ENCODE measurements at places on chromosomes 7 and 10.

- no peak for DNase-seq
Observed at GRCh38 chr10:50625649-50626132, 1.9 kb upstream of the SGMS1 start.

DNA sequence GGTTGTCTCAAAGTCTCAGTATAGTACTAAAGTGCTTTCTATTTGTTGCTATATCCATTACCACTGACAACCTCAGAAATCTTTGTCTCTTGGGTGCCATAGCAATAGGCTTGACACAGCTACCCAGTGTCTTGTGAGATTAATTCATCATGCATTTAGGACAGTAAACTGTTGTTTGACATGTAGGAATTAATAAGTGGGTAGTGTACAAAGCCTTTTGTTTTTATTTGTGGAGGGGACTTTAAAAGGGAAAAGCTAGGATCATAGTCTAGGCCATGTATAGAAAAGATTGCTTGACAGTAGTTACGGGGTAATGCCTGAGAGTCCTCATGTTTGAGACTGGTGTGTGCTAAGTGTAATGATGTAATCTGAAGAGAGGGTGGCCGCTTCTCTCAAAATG, 102.6 kb upstream of the AGR3 start:
- no peak for DNase-seq

- no peak for DNase-seq
Observed at GRCh38 chr7:95141755-95142154, 182.6 kb downstream of the PON1 start.

DNA sequence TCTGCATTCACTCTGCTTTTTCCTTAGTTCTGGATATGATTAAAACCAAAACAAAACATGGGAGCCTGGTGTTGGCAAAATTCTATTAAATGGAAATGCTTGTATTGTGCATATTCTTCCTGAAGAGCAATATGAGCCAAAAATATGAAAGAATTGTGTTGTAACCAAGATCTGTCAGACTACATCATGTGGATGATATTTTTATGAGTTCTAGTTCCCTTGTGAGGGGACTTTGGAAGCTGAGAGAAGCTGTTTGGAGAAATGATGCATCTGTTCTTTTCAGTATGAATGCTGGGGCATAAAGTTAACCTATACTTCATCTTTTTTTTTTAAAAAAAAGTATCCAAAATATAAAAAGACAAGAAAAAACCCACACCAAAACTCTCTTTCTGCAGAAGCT, 782.7 kb downstream of the ANKRD7 start:
- no peak for DNase-seq

- DNase-seq = no peak
Observed at GRCh38 chr7:43628431-43628830, 45.5 kb downstream of the STK17A start.

DNA sequence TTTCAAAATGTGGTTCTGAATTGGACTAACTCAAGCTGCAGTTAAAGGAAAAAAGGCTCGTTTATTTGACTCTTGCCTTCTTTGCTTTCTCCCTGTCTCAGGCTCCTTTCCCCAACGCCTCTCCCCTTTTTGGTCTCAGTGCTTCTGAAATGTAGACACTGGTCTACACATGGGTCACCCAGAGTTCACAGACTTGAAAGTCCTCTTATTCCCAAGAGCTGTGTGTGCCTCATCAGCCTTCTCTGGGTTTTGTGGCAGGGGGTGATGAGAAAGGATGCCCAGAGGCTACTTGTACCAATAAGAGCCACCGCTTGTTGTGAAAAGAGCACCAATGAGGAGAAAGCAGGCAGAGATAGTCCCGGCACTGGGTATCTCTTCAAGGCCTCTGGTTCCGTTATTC, 125.7 kb downstream of the BICC1 start:
- DNase-seq = no peak

DNA sequence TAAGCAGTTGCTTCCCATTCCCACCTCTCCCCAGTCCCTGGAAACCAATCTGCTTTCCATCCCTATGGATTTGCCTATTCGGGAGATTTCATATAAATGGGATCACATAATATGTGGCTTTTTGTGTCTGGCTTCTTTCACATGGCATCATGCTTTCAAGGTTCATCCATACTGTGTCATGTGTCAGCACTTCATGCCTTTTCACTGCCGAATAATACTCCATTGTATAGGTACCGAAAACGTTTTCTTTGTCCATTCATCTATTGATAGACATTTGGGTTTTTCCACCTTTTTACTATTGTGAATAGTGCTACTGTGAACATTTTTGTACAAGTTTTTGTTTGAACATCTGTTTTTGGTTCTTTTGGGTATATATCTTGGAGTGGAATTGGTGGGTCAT, 12.5 kb downstream of the RBM20 start:
- no peak for DNase-seq

DNA sequence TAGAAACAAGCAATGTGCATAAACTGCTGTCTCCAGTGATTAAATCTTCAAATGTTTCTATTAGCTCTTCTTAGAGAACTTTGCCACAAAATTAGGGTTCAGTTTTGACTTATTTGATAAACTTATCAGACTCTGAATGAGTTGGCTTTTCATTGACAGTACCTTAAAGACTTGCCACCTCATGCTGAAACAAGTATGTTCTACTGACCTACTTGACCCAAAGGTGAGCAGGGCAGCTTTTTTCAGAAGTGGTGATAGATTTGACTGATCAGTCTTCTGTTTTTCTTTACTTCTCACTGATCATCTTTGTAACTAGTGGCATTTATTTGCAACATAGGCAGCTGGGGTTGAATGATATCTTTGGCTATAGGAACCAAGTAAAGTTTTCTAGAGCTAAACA, 7.8 kb downstream of the ZNF277 start:
- no peak for DNase-seq

- no peak for DNase-seq
Observed at GRCh38 chr10:480928-481552, 208.4 kb downstream of the DIP2C start.

- DNase-seq = no peak
Observed at GRCh38 chr10:110354322-110354766, 49.6 kb upstream of the SMNDC1 start.

DNA sequence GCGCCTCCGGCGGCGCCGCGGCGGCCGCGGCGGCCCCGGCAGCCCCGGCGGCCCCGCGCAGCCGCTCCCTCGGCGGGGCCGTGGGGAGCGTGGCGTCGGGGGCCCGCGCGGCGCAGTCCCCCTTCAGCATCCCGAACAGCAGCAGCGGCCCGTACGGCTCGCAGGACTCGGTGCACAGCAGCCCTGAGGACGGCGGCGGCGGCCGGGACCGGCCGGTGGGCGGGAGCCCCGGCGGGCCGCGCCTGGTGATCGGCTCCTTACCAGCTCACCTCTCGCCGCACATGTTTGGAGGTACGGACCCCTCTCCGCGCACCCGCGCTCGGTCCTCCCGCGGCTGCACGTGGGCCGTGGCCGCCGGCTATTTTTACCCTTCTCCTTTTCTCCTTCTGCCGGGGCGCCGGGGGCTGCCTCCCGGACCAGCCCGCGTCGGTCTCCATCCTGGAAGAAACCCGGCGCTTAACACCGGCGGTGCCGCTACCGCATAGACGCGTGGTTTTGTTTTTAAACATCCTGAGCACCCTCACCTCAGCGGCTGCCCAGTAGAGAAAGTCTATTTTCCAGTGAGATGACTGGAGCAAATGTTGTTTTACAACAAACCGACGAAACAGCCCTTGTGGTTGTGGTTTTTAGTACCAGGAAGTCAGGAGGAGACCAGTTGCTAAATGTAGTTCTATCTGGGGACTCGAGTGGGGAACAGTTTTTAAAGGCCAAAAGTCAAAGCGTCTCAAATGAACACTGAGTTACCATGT, 1.3 kb downstream of the ZNRF2 start:
- DNase-seq = peak; percentile 12

DNA sequence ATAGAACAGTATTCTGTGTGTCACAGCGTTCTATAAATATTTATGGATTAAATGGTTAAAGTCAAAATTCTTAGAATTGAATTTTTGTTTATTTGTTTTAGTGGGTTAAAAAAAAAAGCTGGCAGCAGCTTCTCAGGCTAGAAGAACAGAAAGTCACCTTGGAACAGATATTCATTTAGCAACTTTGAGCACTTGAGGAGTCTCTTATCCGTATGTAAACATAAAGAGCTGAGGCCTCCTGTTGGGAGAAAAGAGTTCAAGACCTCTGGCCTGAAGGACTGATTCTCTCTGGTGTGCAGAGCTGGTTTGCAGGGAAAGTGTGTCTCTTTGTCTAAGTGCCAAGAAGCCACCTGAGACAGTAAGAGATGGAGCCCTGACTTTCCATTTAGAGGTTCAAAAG, 109.9 kb downstream of the HERPUD2 start:
- DNase-seq = no peak

DNA sequence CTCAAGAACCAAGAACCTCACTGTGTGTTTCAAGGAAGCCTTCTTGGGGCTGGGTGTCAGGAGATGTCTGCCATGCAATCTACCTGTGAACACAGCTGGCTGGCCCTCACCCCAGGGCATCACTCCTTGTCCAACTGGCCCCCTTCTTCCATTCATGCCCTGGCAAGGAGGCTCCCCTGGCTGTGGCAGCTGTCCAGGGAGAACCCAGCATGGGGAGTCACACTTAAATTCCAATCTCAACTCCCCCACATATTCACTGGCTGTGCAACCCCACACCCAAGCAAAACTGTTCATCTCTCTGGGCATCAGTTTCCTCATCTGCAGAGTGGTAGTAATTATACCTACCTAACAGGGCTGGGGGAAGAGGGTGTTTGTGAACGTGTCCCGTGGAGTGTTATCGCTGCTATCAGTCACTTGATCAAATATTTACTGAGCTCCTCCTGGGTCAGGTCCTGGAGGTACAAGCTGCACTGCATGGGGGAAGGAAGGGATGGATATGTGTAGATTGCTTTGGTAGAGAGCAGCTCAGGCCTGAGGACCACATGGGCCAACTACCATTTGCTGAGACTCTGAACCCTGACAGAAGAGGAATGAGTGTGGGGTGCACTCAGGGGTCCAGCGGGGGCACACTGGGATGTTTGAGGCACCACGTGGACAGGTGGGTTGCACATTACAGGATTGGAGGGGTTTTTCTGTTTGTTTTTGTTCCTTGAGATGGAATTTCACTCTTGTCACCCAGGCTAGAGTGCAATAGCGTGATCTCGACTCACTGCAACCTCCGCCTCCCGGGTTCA, 2.1 kb upstream of the GPRIN2 start:
- DNase-seq = peak; percentile 53

GRCh38 chr7:6111041-6111440, 79.9 kb downstream of the ANKRD61 start:
- no peak for DNase-seq

GRCh38 chr7:80136261-80137055, 1.8 kb downstream of the GNAI1 start:
- no peak for DNase-seq

DNA sequence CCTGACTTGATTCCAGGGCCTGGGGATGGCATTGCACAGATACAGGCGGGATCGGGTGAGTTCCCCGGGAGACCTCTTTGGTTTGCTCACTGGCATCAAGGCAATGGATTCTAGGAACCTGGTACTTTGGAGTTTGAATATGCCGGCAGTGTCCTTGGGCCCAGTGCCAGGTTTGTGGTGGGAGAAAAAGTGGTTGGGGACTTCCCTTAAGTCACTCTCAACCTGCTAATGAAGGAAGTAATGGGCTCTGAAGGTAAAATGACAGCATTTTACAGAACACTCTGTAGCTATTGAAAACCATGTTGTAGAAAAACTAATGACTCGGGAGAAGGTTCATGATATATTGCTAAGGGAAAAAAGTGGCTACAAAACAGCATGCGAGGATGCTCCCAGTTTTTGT, 129.9 kb downstream of the CFAP58 start:
- DNase-seq = no peak

- no peak for DNase-seq
Observed at GRCh38 chr7:977326-978048, 2.1 kb upstream of the COX19 start.

- DNase-seq = no peak
Observed at GRCh38 chr7:91431601-91432000, 167.4 kb downstream of the FZD1 start.

DNA sequence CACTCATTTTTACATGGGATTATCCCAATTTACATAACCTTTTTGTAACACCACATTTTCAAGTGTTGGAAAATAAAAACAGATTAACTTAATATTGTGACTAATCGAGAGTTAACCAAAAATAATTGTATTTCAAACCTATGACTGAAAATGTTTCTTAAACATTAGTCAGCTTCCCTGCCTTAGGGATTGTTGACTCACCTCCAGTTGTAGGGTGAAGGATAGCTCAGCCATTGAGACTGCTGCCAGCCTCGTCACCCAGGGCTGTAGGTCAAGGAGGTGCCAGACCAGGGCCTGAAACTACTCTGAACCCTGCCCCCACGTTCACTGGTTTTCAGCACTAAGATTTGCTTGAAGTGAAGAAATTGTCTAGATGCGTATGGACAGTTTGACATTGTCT, 351.2 kb downstream of the GFRA1 start:
- no peak for DNase-seq

GRCh38 chr7:444606-445005, 75.0 kb downstream of the PDGFA start:
- no peak for DNase-seq

DNA sequence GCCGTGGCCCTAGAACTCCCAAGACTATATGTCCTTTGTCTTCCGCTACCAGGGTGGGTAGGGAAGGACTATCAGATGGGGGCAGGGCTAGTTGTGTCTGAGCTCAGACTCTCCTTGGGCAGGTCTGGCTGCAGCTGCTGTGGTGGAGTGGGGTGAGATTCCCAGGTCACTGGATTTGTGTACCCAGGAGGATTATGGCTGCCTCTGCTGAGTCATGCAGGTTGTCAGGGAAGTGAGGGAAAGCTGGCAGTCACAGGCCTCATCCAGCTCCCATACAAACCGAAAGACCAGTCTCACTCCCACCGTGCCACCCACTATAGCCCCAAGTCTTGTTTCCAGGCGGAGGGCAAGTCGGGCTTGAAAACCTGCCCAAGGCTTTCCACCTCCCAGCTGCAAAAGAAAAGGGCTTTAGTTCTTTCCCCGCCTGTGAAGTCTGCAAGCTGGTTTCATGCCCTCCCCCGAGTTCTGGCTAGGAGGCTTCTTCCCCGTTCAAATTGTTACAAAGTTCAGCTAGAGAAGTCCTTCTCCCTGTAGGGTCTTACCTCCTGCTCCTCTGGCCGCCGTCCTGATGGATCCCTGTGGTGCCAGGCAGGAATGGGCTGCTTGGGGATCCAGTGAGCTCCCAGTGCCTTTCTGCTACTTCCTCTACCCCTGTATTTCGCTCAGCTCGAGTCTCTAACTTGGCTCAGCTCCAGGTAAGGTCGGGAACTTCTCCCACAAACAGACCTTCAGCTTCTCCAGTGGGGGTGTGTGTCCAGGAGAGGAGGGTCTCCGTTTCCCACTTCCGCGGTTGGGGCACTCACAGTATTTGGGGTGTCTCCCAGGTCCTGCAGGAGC, 106.8 kb upstream of the FGL2 start:
- no peak for DNase-seq

Measured in NCI-H510A (cell line).